Fibroblast of skin of left biceps (primary cell): ENCODE measurements at places on chromosomes 5 and 9.

DNA sequence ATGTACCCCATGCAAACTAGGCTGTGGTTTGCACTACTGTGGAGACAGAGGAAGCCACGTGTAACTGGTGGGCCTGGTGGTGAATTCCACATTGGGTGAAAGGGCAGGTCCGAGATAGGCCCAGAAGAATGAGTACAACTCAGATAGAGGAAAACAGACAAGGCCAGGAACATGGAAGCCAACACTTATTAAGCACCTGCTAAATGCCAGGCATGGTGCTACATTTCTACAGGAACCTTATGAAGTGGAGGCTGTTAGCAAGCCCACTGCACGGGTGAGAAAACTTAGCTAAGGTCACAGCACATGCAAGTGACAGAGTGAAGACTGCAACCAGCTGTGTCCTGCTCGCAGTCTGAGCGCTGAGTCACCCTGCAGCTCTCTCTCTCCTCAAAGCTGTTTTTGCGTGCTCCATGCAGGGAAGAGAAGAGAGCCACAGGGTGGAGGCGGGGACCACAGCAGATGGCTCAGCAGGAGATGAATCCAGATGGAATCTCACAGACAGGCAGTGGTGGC lies 65.5 kb upstream of the SPTLC1 start:
- peak; percentile 47 for DNase-seq

DNA sequence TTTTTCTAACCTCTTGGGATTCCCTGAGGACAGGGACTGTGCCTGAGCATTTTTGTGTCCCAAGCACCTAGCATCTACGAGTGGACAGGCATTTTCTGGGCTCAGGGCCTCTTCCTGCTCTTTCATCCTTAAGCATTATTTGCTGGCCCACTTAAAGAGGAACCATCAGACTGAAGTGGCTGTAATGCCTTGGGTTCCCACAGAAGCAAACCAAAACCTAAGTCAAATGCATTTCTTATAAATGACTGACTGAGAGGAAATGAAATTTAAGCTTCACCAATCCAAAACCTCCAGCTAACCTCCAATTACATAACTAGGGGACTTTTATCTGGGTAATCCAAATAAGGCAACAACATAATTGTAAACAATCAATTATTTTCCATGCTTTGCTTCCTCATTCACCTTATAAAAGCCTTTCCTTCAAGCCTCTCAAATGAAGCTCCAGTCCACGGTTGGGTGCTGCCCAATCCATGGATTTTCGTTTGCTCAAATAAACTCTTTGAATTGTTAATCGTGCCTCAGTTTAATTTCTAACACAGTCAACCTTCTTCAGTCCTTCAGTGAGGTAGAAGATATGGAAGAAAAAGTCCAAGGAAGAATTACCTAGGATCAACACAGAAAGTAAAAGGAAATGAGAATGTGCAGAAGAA lies 25.3 kb upstream of the SLC31A2 start:
- DNase-seq, result no peak

- no peak for DNase-seq
Observed at GRCh38 chr9:122190597-122191381, 31.1 kb downstream of the MORN5 start.

DNA sequence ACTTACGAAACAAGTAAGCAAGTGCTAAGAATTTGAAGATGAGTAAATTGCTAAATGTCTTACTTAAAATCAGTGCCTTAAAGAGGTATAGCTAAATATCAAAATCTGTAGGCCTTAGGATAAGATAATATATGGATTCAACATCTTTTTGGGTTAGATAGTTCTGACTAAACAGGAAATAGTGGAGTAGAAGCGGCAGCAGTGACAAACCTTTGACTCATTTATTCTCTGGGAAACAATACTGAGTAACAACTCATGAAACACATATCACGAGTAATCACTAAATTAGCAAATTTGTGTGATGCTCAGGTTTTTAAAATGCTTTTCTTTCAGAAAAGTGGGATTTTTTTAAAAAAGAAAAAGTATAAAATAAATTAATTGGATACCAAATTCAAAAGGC lies 762.1 kb upstream of the TYRP1 start:
- DNase-seq, result no peak

GRCh38 chr5:91898898-91899297 lies 515.8 kb upstream of the ARRDC3 start:
- no peak for DNase-seq

DNA sequence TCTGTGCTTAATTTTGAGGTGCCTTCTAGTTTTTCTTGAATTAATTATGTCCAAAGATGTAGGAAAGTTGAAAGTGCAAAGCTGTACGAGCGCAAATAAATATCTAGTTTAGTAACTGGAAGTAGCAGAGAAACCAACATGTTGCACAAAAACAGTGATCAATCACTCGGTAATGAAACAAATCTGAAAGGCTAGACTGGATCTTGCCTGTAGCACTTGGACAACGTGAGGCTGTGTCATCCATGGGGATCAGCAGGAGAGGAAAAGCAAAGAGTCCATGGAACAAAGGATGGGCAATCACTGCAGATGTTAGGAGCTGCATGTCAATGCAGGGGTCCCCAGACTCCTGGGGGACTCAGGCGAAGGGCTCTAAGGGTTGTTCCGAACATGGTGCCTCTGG lies 424.2 kb downstream of the IRX1 start:
- DNase-seq, result no peak

- DNase-seq, result peak; percentile 89
Observed at GRCh38 chr9:115289757-115290208, 171.8 kb upstream of the TNC start.

DNA sequence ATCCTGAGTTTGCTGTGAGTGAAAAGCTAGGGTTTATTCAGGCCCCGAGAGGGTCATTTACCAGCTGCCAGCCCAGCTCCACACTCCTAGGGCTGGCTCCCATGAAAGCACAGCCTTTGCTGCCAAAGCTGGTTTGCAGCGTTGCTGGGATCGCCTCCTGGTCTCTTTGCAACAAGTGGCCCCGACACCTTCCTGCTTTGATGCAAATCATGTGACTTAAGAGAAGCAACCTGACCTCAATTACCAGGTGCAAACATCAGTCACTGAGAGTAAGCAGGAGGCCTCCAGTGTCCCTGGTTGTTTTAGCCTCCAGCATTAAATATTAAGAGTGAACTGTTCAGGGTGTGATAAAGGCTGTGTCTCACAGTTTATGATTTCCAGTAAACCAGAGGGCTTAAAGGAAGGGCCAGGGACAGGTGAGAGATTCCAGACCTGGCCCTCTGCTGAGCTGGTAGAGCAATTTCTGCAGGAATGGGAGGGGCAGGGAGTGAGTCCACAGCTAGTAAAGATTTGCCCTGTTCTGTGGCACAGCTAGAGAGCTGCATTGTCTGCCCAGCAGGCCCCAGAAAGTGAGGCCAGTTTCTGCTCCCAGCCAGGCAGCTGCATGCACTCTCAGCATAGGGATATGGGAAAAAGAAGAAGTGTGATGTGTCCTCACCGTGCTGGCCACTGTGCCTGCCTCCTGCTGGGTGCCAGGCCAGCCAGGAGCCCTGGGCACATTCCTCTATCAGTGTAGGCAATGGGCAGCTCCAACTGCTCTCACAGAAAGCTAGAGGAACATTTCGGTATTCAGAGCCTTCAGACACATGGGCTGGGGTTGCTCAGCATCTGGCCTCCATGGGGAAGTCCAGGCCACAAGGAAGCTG lies 58.0 kb downstream of the SLC22A5 start:
- DNase-seq, result no peak

GRCh38 chr5:150791536-150791935 lies 13.0 kb downstream of the SMIM3 start:
- no peak for DNase-seq

- DNase-seq, result no peak
Observed at GRCh38 chr5:181051841-181052671, 12.0 kb downstream of the BTNL9 start.

DNA sequence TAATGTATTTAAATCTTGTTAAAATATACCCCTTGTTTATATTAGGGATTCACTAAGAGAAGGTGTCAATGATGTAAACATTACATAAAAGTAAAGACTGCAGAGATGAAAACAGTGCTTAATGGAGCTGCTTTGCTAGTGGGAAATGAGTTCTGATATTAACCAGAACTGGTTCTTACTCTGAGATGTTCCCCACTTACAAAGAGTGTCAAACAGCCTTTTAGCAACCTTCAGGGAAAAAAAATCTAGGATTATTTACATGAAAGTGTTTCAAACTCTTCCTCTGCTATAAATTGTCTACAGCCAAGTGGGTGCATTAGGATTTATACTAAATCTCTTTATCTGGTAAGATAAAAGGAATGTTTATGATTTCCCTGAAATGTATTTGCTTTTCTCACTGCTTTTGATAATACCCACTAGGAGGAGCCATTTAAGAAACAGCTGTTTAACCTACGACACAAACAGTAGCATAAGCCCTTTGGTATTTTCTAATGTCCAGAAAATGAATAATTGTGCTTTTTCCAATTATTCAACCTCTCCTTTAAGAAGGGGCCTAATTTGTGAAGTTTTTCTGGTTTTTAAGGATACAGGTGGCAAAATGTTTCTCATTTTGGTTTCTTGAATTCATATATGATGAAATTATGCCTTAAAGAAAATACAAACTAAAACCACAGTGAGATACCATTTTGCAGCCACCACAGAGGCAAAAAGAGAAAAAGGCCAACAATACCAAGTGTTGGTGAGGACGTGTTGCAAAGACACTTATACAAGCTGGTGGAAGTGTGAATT lies 186.3 kb downstream of the TLE4 start:
- no peak for DNase-seq

GRCh38 chr5:126438868-126439267 lies 15.7 kb downstream of the GRAMD2B start:
- DNase-seq, result no peak

DNA sequence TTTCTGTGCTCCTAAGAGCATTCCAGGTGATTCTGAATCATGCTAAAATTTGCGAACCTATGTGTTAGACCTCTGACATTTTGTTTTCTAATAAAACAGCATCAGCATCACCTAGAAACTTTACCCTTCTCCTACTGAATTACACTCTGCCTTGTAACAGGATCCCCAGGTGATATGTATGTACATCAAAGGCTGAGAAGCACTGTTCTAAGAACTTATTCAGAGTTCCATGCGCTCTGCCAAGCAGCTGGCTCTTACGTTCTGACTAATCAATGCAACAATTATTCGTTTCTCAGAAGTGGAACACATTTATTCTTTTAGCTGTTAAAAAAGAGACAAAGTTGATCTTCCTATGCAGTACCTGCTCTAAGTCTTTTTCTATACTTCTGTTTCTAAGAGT lies 228.6 kb downstream of the SLF1 start:
- DNase-seq, result no peak

GRCh38 chr5:61295365-61295764 lies 36.7 kb upstream of the ZSWIM6 start:
- no peak for DNase-seq

GRCh38 chr5:39943811-39944210 lies 519.0 kb upstream of the DAB2 start:
- no peak for DNase-seq

GRCh38 chr9:36092509-36093215 lies 43.9 kb upstream of the GLIPR2 start:
- no peak for DNase-seq

DNA sequence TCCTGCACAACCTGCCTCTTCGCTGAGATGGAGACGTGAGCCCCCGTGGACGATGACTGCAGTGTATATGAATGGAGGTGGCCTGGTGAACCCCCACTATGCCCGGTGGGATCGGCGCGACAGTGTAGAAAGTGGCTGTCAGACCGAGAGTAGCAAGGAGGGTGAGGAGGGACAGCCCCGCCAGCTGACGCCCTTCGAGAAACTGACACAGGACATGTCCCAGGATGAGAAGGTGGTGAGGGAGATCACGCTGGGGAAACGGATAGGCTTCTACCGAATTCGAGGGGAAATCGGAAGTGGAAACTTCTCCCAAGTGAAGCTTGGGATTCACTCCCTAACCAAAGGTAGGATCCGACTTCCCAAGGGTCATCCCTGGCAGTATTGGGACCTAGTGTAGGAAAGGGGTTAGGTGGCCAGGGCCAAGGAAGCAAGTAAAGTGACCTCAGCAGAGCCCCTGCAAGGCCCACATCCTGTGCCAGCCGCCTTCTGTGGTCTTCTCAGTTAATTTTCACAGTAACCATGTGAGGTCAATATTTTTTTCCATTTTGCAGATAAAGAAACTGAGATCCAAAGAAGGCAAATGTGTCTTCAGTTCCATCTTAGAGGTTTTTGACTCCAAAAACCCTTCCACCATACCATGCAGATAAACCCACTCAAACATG lies 53.8 kb downstream of the NIM1K start:
- DNase-seq, result no peak

GRCh38 chr9:135409286-135410200 lies 70.0 kb upstream of the PPP1R26 start:
- no peak for DNase-seq

GRCh38 chr5:111983459-111983858 lies 226.5 kb upstream of the NREP start:
- no peak for DNase-seq

GRCh38 chr5:112976432-112977309 lies at the start of gene DCP2:
DCP2 (plus strand) TSS chr5:112976798; CDS start chr5:112976934, 136 bp downstream.
- DNase-seq, result peak; percentile 98

DNA sequence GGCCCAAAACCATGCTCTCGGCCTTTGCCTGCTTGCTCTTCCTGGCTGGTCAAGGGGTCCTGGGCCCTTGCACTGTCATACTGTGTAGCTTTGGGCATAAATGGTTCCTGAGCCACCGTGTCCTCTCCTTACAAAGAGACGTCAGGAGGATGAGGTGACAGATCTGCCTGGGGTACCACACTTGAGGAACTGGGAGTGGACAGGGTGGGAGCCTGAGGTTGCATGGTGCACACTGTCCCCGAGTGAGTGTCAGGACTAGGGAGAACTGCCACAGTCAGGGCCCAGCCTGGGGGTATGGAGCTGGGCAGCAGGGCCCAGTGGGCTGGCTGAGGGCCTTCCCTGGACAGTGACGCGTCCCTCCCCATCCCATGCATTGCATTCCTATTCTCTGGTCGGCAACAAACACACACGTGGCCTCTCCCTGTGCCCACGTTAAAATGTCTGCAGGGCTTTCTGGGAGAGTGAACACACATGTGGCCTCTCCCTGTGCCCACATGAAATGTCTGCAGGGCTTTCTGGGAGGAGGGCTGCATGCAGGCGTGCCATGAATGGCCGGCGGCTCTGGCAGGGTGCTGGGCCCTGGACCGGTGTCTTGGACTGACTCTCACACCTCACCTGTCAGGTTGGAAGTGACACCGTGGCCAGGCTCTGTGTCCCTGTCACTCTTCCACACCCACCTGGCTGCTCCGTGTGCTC lies 122.1 kb upstream of the COL5A1 start:
- DNase-seq, result no peak
